ENCODE measurements at places on chromosomes 5 and 9. TPM values are rescaled to one million over a fixed set of nuclear protein-coding genes. Genes with fewer than 3 reads are reported as not detected.

FBXL7 gene
- polyA plus RNA-seq, result 29.8 TPM

GRCh38 chr5:151098768-151099121 is 17.9 kb upstream of the TNIP1 start:
- DNase-seq, result no peak

DNA sequence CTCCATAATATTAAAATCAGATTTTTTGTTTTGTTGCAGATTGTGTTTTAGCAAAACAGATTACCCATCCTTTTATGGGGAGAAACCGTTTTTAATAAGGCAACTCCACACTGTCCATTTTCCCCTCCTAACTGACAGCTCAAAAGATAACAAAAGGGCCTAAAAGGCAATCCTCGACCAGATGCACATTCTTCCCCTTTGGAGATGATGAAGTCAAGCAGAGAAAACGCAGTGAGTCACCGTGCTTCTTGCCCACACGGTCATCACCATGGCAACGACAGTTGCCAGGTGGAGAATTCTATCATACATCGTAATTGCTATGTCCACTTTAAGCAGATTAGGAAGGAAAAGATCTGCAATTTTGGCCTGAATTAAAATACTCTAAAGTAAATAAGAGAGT is 96.4 kb downstream of the DIRAS2 start:
- peak; percentile 74 for DNase-seq

CTXN3 gene
- 9.6 TPM for polyA plus RNA-seq

GRCh38 chr5:148336704-148337435 is 1.5 kb downstream of the SPINK9 start:
- no peak for DNase-seq

RASEF gene
- 0.74 TPM for polyA plus RNA-seq

GRCh38 chr5:42982107-42982622 is 58.0 kb downstream of the ANXA2R start:
- no peak for DNase-seq

GRCh38 chr5:57662991-57663390 is 180.4 kb upstream of the ACTBL2 start:
- DNase-seq, result peak; percentile 41

DNA sequence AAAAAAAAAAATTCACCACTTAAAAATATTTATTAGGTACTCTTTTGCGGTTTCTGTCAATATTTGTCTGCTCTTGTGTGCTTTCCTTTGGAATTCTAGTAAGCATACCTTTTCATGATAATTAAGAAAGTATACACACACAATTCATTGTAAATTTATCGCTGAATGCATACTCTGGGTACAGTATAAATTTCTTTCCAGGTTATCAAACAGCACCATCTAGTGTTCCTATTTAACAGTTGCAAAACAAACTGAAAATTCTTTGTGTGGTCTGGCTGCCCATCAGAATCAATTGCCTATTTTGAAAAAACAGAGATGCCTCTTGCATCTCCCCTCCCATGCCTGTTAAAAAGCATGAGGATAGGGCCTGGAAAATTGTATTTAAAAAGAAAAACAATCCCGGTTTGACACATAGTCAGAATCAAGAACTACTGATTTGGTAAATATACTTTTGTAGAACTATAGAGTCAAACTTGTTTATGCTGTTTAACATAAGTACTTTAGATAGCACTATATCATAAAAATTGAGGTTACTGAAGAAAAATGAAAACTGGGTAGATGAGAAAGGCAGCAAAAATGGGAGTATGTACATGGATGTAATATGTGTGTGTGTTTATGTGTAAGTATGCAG is 16.2 kb downstream of the PGGT1B start:
- DNase-seq, result peak; percentile 23

DNA sequence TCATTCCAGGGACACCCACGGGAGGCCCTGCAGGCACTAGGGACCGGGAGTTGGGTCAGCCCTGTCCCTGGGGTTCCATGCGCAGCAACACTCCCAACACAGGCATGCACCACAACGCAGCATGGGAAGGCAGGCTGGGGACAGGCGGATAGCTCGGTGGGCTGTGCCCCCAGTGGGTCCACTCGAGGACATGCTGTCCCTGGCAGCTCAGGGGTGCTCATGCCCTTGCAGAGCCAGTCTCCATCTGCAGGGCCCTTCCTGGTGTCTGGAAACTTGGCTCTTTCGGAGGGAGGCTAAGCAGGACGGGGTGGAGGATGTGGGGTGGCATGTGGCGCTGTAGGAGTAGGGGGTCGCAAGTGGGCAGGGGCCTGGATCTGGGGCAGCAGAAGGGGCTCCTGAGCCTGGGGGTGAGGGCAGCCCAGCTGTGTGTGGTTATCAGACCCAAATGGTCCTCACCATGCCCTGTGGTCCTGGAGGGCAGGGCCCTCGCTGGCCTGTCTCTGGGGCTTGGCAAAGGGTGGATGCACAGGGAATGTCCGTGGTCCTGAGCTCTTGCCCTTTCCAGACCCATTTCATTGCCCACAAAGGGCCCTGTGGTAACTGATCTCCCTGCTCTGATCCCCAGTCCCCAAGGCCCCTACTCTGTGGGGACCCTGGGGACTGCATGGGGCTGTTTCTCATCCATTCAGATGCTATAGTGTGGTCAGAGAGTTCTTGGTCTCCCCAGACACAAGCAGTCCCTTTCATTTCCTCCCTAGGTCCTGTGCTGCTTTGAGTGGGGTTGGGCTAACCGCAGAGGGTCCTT is 90.3 kb upstream of the PHYKPL start:
- no peak for DNase-seq

DNA sequence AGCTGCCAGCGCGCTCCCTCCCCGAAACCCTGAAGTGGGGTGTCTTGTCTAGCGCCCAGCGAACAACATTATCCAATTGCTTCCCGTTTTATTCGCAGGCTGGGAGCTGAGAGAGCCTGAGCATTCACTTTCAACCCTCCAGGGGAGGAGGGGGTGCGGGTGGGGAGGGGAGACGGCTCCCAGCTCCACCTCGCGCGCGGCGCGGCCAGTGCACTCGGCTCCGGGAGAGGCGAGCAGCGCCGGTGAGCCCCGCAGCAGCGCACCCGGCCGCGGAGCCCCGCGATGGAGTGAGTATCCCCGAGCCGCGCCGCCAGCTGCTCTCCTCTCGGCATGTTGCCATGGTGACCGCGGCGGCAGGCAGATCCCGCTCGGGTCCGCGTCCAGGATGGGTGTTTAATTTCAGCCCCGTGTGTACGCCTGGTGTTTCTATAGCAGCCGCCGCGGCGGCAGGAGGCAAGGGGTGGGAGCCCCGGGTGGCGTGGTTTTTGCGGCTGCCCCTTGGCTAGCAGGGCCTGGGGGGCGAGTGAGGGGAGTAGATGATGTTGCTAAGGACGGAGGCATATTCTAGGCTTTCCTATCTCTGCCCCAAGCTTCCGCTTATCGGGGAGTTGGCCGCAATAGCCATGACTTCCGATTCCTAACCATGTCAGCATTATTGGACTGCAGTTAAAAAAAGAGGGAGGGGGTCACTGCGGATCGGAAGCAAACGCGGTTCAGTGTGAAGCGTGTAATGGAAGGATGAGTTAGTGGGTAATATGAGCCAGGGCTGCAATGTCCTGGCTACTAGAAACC is 139.2 kb upstream of the PALM2AKAP2 start:
- peak; percentile 57 for DNase-seq

DNA sequence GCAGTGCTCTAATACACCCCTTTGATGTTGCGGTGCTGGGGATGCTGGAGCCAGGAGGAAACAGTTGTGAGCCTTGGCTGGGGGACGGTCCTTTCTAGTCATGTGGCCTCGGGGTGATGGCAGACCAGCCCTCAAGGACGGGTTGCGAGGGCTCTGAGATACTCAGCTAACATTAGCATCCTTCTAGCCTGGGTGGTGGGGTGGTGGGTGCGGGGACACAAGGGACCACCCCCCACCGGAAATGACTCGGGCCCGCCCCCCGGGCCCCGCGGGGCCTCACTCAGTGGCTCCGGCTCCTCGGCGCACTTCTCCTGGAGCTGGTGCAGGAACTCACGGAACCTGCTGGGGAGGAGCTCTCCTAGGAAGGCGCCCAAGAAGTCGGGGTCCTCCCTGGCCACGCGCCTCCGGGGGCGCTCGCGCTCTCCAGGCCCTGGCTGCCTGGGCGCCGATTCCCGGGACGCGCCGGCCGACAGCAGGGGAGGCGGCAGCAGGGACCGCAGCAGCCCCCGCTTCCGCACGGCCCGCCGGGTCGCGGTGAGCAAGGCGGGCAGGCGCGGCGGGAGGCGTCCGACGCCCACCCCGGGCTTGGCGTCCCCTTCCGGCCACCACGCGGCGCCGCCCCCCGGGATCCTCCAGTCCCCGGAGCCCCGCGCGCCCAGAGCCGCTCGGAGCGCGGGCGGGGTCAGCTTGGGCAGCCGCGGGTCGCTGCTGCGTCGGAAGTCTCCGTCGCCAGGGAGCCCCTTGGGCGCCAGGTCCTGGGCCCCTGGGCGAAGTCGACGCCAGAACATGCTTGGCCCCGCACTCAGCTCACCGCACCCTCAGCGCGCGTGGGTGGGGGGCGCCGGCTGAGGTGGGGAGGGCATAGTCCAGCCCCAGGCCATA is 873 bp downstream of the C9orf50 start:
- DNase-seq, result peak; percentile 84

- no peak for DNase-seq
Measured at GRCh38 chr9:2229109-2229721, 214.1 kb downstream of the SMARCA2 start.

CTSV gene
- 3.2 TPM for polyA plus RNA-seq

DNA sequence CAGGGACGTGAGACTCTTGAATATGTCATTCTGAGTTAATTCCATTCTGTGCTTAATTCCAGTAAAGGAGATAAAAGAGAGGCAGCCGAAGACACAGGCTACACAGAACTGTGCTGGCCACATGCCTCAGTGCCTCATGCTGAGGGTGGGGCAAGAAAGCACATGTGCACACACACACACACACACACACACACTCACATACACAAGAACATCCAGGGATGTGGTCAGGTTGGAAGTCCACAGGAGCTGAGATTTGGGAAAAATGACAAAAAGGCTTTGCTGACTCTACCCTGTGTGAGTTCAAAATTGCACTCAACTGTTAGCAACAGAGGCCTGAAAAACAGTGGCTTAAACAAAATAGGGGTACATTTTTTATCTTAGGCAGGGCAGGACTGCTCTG is 40.5 kb downstream of the ALG2 start:
- no peak for DNase-seq

GFM2 gene
- 42.1 TPM for polyA plus RNA-seq

DNA sequence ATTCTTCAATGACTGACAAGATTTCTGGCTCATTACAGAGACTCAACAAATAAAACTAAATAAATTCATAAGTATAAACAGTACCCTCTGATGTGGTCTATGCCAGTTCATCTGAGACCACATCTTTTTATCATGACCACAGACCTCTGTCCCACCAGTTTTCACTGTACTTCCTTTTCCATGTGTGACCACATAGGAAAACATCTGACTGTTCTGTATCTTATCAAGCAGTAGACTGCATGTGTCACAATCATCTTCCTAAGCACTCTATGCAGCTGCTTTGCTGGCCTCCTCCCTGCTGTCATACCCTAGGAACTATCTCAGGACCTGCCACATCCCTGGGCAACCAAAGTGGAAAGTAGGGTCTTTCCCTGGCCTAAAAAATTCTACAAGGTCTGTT is 205.0 kb upstream of the ZNF462 start:
- DNase-seq, result no peak

DNA sequence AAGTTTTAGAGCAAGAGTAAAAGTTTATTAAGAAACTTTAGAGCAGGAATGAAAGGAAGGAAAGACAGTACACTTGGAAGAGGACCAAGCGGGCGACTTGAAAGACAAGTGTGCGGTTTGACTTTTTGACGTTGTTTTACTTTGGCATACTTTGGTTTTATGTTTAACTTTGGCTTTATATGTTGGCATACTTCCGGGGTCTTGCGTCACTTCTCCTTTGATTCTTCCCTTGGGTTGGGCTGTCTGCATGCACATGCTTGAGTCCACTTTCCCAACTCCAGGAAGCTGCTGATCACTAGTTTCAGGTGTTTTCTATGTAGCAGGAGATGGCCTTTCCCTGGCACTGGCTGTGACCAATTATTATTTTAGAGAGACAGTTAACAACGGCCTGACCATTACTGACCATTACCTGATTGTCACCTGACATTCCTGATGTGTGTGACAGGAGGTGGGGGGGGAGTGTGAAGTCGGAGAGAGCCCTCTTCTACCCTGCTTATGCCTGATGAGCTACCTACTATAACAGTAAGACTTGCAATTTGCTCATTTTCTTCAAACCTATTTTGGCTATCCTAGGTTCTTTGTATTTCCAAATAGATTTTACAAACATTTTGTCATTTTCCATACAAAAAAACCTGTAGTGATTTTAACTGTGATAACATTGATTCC is 45.5 kb downstream of the TNFSF8 start:
- DNase-seq, result no peak

GRCh38 chr9:135100725-135101410 is 13.4 kb downstream of the OLFM1 start:
- DNase-seq, result no peak

DNA sequence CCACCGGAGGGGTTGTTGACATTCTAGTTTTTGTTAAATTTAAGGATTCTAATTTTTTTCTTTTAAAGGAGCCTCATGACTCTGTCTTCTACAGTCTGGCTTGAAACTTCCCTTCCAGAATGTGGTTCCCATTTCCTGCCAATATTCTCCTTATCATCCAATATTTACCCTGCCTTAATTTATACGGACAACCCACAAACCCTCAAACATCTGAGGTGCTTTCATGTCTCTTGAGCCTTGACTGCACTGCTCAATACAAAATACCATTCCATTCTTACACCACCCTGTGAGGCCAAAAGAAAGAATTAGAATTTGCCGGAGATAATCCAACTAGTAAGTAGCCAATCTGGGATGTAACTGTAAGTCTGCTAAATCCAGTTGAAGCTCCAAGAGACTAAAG is 346.5 kb downstream of the SPOCK1 start:
- DNase-seq, result no peak

PCDHAC2 gene
- 14.1 TPM for polyA plus RNA-seq

DNA sequence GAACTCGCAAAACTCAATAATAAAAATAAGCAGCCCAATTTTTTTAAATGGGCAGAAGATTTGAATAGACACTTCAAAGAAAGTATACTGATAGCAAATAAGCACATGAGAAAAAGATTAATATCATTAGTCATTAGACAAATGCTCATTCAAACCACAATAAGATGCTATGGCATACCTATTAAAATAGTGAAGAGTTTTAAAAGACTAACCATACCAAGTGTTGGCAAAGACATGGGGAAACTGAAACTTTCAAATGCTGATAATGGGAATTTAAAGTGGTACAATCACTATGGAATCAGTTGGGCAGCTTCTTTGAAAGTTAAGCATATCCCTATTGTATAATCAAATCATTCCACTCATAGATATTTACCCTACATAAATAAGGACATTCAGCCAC is 26.6 kb upstream of the ORM1 start:
- no peak for DNase-seq

All from spinal cord (tissue), 10 donors.